NCI-H2029 treated with DMSO at 0.1 percent for 48 hours (cell line): ENCODE measurements at places on chromosomes 11 and 22.

GRCh38 chr11:985406-985805, 51.1 kb downstream of the MUC6 start:
- DNase-seq = no peak

DNA sequence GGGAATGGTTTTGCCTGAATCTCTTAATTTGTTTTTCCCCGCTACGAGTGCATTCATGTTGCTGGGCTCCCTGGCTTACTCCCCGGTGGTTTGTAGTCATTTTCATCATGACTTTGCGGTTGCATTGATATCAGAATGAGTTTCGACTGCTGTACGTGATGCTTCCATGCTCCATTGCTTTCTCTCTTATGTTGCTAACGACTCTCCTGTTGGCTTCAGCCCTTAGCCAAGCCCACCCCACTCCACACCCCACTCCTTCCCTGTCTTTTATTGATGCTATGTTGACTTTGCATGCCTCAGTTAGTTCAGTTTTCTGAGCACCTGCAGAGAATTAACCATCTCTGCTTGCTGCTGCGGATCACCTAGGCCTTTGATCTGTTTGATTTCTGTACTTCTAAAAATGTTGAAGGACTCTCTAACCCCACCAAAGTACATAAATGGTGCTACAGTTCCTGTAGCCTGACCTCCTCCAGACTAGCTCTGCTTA, 65.3 kb downstream of the ARFGAP2 start:
- DNase-seq = peak; percentile 98

DNA sequence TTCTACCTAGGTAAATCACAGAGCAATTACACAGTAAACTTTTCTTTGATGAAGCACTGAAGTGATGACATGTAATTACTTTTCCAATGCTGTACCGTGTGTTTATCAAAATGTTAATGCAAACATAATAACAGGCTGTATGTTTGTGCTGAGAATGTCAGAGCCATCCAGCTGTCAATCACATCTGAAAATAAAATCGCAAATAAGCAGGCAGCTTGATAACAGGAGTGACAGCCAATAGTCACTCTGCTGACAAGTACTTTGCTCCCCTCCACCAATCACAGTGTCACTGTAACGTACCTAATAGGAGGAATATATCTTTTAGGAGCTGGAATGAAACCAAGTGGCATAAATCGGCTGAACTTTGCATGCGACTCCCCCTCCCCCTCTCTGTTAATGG, 119.7 kb downstream of the KIRREL3 start:
- DNase-seq = no peak

GRCh38 chr11:123122852-123123251, 60.9 kb upstream of the HSPA8 start:
- no peak for DNase-seq

DNA sequence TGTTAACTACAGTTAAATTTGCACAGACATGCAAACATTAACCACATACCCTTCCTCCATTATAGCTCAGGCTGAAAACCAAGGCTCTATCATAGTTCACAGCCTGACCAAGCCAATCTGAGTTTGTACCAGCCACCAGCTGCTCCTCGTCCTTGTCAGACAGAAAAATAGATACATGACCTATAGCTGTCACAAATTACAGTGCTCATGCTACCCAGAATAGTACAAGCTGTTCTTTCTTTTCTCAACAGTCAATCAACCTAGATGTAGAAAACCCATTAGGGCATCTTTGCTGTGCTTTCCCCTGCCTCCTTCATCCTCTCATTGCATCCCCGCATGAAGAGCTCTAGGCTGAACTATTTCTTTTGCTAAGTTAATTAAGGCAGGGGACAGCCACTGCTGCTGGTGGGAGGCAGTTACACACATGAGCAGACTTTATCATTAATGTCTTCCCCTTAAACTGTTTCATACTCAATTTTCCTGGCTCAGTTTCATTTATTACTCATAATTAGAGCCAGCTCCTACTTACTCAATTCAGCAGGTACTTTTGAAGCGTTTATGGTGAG, 148.3 kb downstream of the TRPC6 start:
- DNase-seq = no peak

DNA sequence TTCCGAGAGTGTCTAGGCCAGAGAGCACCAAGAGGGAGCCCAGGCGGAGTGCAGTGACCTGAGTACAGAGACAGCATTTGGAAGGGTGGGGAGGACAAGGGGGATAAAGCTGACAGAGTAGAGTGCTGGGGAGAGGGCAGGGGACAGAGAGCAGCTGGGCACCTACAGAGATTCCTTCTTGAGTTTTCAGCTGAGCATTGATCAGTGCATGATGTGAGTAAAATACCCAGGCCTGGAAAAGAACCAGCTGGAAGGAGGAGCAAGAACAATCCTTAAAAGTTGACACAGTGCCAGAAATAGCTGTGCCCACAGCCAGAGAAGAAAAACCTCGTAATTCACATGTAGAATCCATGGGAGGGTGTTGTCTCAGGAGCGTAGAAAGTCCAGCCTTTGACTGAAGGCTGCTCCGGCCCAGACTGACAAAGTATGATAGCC, 33.9 kb upstream of the PANX2 start:
- DNase-seq = peak; percentile 41

DNA sequence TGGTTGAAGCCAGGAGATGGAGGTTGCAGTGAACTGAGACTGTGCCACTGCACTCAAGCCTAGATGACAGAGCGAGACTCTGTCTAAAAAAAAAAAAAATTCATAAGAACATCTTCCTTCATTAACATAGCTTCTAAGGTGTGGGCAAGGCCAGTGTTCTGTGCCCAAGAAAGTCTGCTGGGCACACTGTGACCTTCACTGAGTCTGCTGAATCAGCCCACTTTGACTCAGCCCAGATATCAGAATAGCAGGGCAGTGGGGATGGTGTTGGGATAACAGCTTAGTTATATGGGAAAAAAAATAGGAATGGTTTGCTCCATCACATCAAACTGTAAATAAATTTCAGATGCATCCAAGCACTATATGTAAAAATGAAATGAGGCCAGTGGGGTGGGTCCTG, 32.4 kb upstream of the XBP1 start:
- no peak for DNase-seq
